ENCODE measurements at places on chromosomes 4 and X.

GRCh38 chr4:185145572-185145971 lies 2.5 kb downstream of the SLC25A4 start:
- no peak for DNase-seq

DNA sequence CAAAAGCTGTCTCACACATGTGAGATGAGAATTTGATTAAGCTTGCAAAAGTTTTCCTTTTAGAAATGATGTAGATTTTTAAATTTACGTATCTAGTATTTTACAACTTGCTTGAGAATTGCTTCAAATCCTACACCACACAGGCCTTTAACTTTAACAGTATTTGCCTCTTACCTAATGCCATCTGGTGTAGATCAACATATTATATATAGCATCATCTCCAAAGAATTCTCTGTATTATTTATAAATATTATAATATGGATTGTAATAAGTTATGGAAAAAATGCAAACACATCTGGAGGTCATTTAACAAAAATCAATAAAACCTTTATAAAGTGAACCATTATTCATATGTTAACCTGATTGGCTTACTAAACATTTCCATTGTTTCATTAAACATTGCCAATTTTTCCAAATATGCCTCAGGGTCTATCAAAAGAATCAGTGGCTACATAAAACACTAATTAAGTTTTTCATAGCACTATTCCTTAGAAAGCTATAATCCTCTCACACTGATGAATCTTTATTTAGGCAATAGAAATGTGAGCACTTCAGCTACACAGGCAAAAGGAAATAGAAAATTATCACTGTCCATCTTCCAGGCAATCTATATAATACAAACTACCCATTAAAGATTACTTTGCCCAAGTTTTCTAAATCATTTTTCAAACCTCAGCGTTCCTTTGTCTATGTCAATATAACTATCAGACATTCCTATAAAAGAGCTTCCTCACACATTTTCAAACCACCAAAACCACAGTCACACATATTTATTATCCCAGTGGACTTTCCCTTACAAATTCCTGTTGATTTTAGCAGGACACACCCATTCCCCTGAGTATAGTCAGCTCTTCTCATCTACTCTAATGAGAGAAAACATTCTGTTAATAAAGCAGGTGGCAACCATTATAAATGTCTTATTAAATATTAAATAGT lies 83.5 kb upstream of the INTU start:
- no peak for DNase-seq

DNA sequence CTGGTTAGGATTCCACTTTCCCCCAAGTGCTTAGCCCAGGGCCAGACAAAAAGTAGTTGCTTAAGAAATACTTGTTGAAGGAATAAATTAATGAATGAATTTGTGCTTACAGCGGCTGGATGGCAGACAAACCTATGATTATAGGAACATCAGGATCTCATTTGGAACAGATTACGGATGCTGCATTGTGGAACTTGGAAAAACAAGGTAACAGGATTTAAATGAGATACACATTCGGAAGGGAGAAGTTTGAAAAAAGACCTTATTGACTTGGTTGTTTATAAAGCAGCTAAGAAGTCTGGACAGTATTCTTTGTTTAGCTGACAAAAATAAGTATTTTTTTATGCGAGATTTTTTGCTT lies 572 bp downstream of the EXOSC9 start:
- no peak for DNase-seq

GRCh38 chrX:10518073-10518472 lies 102.3 kb downstream of the MID1 start:
- DNase-seq = no peak

DNA sequence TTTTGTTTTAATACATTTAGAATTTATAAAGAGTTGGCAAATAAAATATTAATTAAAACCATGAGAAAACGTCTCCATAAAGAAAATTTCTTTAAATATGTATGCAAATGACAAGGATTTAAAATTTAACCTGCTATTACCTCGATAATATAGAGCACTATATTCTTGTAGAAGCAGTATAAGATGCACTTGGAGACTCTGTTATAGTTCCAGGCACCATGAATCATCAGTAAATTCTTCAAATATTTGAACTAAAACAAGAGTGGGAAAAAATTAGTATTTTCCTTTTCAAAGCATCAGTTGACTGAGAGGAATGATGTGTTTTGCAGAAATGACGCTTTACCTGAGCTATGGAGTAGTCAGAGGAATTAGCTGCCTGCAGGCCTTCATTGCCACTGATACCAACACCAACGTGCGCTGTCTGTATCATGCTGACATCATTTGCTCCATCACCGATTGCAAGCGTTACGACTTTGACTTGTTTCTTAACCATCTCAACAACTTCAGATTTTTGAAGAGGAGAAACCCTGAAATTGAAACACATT lies 67.3 kb downstream of the SHISA3 start:
- DNase-seq = peak; percentile 32

- DNase-seq = no peak
Observed at GRCh38 chr4:11368701-11369115, 60.0 kb downstream of the HS3ST1 start.

- no peak for DNase-seq
Observed at GRCh38 chrX:39629001-39629400, 468.8 kb downstream of the BCOR start.

DNA sequence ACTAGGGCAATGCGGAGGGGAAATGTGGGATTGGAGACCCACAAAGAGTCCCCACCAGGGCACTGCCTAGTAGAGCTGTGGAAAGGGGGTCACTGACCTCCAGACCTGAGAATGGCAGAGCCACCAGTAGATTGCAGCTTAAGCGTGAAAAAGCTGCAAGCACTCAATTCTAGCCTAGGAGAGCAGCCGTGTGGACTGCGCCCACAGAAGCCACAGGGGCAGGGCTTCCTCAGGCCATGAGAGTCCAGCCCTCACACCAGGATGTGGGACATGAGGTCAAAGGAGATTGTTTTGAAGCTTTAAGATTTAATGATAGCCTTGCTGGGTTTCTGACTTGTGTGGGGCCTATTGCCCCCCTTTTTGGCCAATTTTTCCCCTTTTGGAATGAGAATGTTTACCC lies 379.0 kb downstream of the INPP4B start:
- no peak for DNase-seq

DNA sequence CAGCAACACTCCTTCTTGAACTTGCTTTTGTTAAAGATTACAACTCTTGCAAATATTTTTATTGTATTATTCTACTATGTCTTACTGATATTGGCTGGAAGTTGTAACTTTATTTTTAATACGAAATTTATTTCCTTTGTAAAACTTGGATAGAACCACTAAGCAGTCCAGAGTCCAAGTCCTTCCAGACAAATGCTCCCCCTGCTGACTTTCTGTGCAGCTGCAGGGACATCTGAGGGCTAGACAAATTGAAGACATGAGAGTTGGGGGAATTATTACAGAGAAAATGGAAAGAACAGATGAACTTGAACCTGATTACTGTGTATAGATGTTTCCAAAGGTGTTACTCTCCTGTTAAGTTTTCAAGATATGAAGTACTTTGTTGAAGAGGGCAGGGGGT lies 238.8 kb downstream of the GRIA3 start:
- DNase-seq = peak; percentile 65

GRCh38 chr4:63123441-63123840 lies 1285.8 kb downstream of the TECRL start:
- no peak for DNase-seq

- peak; percentile 43 for DNase-seq
Observed at GRCh38 chr4:111960241-111960667, 185.0 kb upstream of the FAM241A start.

DNA sequence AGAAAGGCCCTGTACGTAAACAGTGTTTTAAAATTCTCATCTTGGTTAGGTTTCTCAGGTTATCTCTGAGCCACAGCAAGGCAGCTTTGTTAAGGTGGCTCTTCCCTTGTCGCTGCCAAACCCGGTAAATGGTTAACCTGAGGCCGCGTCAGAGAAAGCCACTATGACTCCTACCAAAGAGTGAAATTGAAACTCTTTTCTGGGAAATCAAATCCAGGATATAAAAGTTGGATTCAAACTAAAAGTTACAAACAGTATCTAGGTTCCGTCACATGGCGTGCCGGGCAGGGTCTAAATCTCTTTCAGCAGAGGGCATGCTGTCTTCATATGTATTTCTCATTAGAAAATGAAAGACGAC lies 433 bp downstream of the MMAA start:
- DNase-seq = peak; percentile 65

GRCh38 chr4:116101321-116101720 lies 984.1 kb downstream of the TRAM1L1 start:
- no peak for DNase-seq

- peak; percentile 78 for DNase-seq
Observed at GRCh38 chr4:69881173-69881773, 21.3 kb upstream of the SULT1E1 start.

GRCh38 chrX:133053861-133054598 lies 42.9 kb downstream of the USP26 start:
- DNase-seq = no peak

DNA sequence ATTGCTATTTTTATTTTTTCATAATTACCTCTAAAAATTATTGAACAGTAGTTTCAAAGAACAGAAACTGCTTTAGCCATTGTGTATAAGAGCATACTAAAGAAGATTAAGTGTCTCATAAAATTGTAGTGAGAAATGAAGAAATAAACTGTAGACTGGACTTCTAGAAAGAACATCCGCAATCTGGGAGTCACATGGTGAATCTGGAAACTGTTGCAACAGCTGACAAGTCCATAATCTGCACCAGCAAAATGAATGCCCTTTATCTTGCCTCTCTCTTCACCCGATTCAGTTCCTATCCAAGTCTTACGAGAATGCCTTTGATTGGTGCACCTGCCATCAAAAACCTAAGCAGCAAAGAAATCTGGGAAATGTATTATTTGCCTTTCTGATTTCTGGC lies 312.9 kb downstream of the NAF1 start:
- DNase-seq = no peak

- DNase-seq = peak; percentile 69
Observed at GRCh38 chr4:182062936-182063335, 180.3 kb upstream of the TENM3 start.

DNA sequence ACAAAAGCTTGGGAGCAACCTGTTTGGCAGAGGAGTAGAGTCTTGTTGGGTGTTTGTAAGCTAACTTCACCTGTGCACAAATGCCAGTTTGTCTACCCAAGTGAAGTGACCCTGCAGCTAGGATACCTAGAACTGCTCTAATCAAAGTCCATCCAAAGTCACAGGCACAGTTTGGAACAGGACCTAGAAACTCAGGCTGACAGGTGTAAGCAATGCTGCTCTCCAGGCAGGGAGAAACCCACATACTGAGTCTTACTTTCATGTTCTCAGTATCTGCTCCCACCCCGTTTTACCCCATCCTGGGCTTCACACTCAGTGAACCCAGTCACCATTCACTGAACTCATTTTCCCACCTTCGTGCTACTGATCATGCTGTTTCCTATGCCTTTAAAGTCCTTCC lies 40.3 kb downstream of the MAML3 start:
- DNase-seq = no peak

DNA sequence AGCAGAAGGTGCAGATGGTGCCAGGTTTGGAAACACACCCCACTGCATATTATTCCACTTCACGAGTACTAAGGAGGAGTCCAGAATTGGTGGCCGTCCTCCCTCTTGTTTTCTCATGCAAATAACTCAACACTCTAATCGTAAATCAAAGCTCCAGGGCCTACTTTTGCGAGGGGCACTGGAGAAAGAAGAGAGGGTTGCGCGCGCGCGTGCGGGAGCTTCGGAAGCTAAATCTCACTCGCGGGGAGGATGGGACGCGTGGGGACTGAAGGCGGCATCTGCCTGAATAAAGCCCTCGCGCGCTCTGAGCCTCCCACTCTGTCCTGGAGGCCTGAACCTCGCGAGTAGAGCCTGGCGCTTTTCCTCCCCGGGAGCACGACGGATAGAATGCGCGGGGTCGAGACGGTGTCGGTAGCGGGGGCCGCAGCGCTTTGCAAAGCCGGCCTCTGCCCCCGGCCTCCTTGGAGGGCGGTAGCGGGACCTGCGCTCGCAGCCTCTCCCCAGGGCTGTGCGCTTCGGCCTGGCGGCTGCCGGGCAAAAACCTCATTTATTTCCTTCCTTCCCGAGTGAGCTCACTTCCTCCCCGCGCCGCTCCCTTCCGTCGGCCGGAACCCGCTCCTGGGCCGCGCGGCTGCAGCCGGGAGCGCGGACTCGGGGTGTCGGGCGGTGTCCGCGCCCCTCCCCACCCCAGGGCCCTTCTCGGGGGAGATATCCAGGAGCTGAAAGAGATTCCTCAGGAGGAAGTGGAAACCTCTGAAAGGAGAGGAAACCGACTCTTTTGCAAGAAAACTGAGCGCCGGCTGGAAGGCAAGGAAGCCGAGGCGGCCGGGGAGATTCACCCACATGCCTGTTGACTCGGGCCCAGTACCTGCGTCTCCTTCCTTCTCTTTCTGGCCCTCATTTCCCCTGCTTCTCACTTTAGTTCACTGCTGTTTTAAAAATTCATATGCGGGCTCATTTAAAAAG lies 20.7 kb downstream of the HAND2 start:
- peak; percentile 72 for DNase-seq

DNA sequence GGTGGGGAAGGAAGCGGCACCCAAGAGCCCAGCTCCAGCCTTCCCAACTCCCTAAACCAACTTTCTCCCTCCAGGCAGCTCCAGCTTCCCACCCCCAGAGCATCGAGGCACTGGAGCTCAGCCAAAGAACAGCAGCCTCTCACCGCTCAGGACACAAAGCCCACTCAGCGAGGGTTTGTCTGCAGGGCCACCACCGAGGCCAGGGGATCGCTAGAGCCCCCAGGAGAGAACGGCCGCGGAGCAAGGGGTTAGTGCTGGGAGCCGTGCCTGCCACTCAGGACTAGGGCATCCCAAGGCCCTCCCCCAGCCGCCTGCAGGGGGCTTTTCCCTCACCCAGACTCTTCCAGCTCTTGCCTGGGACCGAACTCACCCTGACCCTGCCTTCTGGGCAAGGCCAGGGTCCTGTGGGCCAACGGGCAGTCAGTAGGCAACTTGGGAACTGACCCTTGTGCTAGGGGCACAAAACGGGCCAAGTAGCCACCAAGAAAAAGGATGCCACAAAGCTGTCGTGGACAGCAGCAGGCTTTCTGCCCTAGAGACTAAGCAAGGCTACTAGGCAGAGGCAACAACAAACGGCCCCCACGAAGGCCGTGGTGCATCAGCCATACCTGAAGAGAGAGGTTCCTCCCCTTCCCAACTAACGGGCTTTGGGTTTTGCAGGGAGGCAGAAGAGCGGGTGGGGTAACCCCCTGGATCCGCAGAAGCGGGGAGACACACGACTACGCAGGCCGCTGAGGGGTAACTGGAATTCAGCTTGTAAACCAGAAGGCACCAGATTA lies 2.3 kb downstream of the HCFC1 start:
- DNase-seq = no peak

DNA sequence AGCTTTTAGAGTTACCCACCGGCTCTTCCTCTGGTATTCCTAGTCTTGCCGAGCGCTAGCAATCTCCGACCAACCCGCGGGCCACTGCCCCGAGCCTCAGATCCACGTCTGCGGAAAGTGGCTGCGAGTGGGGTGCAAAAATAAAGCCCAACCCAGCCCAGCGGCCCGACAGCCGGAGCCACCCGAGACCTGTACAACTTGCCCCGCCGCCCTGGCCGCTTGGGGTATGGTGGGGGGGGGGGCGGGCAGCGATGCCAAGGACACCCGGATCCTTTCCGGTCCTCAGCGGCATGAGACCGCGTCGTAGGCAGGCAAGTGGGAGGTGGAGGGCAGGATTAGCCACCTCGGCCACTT lies 1.6 kb downstream of the SLITRK4 start:
- DNase-seq = no peak

- peak; percentile 73 for DNase-seq
Observed at GRCh38 chr4:27463816-27464215, 603.2 kb downstream of the STIM2 start.

- peak; percentile 33 for DNase-seq
Observed at GRCh38 chrX:40278340-40279090, 180.8 kb upstream of the BCOR start.

All from fibroblast of the aortic adventitia (primary cell).